HCT116 (cell line): ENCODE measurements at places on chromosomes 5 and 9.
A peak's percentile ranks its signal among the peaks of the same experiment; 100 is the strongest.

DNA sequence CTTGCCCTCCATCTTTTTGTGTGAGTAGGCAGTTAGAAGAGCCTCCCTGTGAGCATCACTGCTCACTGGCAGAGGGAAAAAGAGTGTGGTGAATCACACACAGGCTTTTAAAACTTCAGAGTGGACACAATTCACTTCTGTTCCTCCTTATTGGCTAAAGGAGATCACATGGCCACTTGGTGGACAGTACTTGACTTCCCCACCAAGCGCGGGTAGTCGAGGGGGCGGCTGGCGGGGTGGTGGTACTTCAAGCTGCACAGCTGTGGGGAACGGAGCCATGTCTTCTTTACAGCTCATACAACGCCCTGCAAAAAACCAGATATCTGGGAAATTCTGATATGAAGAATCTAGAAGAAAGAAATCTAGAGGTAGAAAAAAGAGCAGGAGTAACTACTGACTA lies 95.4 kb downstream of the PAM start:
- no peak for DNase-seq

GRCh38 chr5:42912184-42912798 lies 100.6 kb upstream of the SELENOP start:
- peak; percentile 51 for DNase-seq

DNA sequence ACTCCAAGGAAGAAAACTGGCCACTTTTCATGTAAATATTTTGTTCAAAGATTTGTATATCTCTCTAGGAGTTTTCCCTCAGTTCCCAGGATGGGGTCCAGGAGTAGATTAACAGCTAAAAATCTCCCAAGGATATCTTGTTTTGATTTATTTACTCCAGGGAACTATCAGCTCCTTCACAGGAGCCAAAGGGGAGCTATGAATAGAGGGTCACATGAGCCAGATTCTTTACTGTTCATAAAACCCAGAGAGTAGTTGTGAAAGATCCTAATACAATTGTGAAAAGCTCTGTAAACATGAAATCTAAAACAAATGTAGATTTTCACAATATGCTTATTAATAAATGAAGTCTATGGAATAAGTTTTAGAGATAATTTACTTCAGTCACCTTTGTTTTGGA lies 16.9 kb downstream of the DIMT1 start:
- DNase-seq: no peak

DNA sequence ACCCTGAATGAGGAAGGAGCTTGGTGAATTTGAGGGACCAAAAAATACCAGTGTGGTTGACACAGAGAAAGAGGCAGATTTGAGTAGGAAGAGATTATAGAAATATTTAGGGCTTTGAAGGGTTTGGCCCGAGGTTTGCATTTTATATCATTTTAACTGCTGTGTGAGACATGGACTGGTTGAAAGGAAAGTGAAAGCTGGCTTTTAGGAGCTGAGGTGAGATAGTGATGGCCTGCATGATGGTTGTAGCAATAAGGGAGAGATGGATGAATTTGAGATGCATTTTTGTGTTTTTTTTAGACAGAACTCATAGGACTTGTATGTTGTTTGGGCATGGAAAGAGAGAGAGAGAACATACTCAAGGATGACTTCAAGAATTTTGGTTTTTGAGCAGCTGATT lies 21.7 kb downstream of the FER start:
- no peak for DNase-seq

DNA sequence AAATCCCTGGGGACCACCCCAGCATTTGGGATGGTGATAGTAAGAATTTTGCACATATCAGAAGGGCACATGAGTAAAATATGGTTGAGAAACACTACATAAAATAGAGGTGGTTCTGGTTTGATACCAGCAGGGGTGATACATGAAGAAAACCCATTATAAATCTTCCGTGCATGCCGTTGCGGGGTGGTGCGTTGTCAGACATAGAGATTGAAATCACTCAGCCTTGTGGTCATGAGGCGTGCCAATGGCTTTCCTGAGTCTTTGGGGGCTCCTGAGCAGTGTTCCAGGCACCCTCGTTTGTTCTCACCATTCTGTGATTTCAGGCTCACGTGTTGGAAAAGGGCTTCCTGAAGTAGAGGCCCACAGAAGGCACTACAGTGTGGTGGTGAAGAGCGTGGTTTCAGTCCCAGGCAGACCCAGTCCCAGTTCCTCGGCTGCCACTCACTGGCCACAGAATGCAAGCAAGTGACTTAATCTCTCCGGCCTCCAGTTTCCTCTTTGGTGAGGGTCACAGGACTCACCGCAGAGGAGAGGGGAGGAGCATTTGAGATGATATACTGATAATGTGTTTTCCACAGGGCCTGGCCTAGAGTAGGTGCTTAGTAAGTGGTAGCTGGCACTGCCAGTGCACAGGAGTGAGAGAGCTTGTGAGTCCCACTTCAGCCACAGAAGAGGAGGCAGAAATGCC lies 20.5 kb upstream of the GLRX start:
- no peak for DNase-seq

DNA sequence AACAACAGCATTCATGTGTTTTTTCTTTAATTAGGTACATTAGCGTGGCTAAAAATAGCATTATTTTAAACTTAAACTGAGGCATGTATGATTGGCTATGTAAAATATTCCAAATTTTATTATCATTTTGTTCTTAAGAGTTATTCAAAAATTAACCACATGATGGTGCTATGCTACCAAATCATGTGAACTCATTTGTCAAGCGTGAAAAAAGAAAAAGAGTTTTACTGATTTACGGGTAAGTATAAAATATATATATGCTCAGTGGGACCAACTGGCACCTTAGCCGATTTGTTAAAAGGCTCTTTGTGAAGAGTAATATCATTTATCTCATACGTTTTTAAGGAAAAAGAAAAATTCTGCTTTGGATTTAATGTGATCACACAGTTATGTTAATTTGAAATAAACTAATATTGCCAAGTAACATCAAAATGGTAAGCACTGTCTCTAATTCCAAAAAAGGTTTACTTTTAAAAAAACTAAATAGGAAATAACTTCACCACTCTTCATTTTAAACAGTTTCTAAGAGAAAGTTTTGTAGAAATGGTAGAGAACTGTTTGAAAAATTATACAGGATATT lies 1042.3 kb downstream of the CDH12 start:
- no peak for DNase-seq

DNA sequence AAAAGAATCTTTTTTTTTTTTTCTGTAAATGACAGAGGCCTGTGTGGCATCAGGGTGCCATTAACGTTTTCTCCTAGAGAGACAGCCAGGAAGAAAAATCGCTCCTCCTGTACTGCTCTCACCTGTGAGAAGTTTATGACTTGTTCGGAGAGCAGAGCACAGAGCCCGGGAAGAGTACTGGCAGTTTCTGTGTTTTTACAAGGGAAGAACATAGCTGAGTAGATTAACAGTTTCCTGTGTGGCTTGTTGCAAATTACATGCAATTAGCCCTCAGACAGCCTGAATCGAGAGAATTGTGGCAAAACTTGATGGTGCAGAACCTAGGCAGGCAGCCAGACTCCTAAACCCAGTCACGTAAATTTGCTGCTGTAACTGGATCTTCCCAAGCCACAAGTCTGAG lies 32.1 kb downstream of the PRKACG start:
- no peak for DNase-seq

DNA sequence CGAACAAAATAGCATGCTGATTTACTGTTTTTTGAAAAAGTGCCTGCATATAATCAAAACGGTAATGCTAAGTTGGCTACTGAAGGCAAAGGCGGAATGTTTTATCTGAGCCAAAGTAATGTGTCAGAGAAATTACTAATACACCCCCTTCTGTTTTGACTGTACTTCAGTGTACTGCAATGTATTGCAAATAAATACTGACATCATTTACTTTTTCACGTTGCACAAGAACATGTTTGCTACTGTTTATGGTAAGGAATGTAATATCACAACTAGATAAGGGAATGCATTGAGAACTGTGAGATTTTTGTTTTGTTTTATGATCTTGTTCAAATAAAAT lies 813 bp upstream of the AGTPBP1 start:
- DNase-seq: no peak

DNA sequence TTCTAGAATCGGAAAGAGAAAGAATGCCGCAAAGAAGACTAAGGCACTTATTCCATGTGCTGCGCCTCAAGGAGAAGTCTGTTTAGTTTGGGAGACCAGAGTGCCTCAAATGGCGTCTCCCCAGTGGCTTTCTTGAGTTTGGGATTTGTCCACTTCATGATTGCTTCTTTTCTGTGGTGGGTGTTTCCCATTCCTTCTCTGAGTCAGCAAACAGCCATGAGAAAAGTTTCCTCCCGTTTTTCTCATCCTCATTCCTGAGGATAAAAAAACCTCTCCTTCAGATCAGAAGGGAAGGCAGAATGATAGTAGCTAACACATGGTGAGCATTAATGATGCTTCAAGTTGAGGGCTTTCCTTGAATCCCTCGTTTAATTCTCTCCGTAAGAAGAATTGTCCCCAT lies 275.9 kb upstream of the WWC1 start:
- no peak for DNase-seq

- peak; percentile 62 for DNase-seq
These were observed 851 bp upstream of the ZDHHC12 start for GRCh38 chr9:128724744-128725211.

- no peak for DNase-seq
These were observed 34.4 kb downstream of the DOCK8 start for GRCh38 chr9:249025-249424.

DNA sequence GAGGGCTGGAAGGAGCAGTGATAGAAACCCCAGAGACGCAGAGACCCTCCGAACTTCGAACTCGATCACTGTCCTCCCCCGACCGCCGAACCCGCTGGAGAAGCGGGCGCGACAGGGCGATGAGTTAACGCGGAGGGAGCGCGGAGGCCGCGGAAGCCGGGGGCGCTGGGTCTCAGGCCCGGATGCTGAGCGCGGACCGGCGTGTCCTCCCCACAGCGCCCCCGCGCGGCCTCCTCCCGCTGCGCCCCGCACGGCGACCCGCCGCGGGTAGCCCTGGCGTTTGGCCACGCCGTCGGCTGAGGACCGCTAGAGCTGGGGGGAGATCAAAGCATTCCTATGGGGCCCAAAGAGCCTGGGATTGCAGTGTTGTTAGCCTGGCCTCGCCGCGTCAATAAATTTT lies 7.7 kb upstream of the DMRT2 start:
- DNase-seq: no peak

- no peak for DNase-seq
These were observed 58.6 kb downstream of the PTCD2 start for GRCh38 chr5:72378639-72379289.

GRCh38 chr9:124348363-124348762 lies 66.9 kb downstream of the PSMB7 start:
- no peak for DNase-seq

GRCh38 chr5:74179701-74180100 lies 460.8 kb downstream of the ENC1 start:
- DNase-seq: no peak

DNA sequence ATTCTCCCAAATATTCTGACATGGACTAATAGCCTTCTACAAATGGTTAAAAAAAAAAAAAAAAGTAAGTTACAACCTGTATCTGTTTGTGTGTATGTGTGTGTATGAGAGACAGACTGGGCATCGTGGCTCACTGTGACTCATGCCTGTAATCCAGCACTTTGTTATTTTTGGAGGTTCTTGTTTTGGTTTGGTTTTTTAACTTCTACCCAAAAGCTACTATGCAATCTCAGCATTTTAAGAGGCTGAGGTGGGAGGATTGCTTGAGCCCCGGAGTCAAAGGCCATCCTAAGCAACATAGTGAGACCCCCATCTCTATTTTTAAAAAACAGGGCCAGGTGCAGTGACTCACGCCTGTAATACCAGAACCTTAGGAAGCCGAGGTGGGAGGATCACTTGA lies 17.6 kb upstream of the HAVCR1 start:
- no peak for DNase-seq
